RWPE2 (cell line): ENCODE measurements at places on chromosomes 13 and 19.

GRCh38 chr13:40999416-40999815 lies 19.7 kb downstream of the ELF1 start:
- no peak for DNase-seq

GRCh38 chr13:106479929-106480328 lies 55.5 kb downstream of the EFNB2 start:
- no peak for DNase-seq

DNA sequence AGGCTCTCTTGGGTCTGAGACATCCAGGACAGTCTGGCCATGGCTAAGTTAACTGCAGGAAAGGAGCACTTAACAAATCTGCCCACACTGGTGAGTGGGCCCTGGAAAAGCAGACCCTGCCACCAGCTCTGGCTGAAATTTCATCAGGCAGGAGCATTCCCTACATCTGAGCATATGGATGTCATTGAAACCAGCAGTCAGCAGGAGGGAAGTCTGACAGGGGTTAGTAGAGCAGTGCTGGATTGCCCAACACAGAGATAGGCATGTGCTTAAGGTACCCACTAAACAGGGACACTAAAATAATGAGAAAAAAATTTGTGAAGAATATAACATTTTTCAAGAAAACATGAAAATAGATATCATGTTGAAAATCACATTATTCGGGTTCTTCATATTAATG lies 13.6 kb upstream of the ACOD1 start:
- no peak for DNase-seq

GRCh38 chr19:50717891-50718254 lies 1.7 kb downstream of the SHANK1 start:
- DNase-seq = no peak

- no peak for DNase-seq
Observed at GRCh38 chr13:102484329-102484728, 82.5 kb upstream of the FGF14 start.

- no peak for DNase-seq
Observed at GRCh38 chr19:14030997-14031718, 404 bp upstream of the IL27RA start.

GRCh38 chr19:33957804-33958203 lies 161.1 kb downstream of the KCTD15 start:
- DNase-seq = no peak

GRCh38 chr19:13181747-13182388 lies 31.7 kb downstream of the IER2 start:
- DNase-seq = no peak

DNA sequence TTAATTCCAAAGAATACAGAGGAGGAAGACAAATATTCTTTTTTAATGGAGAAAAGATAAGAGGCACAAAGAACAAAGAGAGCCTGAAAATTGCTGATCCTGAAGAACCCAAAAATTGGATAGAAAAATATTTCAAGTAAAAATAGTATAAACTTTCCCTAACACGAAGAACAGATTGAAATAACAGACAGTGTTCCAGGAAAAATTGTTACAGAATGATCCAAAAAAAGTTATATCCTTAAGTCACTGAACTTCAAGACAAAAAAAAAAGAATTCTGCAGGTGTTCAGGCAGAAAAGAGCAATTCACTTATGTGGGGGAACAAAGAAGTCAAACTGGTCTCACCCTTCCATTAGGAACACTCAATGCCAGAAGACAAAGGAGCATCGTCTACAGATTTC lies 160.2 kb downstream of the KLF12 start:
- no peak for DNase-seq
